ENCODE measurements at places on chromosomes 1 and 21.

- no peak for DNase-seq
These were observed 945 bp upstream of the WNT9A start for GRCh38 chr1:227948493-227949260.

DNA sequence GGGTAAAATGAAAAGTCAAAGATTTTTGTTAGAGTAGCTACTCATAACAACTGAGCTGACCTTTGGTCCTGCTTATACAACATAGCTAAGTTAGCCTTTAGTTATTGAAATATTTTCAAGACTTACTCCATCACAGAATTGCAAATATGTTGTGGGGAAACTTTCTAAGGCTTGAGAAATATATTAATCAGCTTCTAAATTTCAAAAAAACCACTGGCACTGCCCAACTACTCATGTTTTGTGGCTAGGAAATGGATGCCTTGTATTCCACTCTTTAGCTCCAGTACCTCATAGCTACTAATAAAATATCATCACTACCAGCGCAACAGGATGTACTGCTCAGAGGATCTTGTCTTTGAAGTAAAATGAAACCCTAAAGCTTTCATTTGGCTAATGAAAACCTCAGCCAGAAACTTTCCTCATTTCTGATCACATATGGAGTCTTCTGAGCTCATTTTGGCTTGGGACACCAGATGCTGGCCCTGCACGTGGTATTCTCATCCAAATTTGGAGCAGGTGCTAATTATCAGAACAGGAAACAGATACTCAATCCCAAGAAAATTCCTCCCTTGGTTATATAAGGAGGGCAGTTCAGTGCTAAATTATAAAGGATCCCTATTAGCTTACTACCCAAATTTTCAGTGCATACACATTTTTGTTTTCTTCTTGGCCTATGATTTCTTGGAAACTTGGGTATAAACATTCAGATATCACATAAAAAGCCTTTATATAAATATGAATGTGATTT is 690.7 kb downstream of the ADGRL2 start:
- no peak for DNase-seq

- no peak for DNase-seq
These were observed 2.2 kb upstream of the GBP6 start for GRCh38 chr1:89361681-89362080.

DNA sequence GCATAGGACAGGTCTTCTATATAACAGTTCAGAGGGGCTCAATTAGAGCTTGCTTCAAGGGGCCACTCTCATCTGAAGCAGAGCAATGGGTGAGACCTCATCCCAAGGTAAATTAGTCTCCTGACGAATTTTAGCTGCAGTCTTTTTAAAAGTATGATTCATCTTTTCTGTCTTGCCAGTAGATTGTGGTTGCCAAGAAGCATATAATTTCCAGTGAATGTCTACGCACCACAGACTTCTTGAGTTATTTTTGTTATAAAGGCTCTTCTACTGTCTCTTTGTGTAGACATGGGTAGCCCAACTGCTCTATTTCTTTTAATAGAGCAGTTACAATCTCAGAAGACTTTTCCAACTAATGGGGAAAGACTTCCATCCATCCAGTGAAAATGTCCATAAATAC is 108.9 kb upstream of the FMN2 start:
- no peak for DNase-seq

DNA sequence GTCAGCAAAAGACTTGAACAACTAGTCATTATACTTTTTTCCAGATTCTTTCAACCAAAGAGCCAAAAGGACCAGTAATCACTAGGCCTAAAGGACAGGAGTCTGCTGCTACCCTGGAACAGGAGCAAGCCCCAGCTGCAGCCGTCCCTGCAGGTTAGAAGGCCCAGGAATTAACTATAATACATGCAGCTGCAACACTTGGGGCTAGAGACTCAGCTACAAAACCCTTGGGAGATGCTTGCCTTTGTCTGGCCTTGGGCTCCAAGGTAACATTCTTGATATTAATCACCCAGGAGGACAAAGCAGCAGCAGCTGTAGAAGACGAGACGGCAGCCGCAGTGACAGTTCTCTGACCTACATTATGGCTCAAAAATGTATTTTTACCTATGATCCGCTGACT is 841.2 kb upstream of the ADGRL4 start:
- no peak for DNase-seq

DNA sequence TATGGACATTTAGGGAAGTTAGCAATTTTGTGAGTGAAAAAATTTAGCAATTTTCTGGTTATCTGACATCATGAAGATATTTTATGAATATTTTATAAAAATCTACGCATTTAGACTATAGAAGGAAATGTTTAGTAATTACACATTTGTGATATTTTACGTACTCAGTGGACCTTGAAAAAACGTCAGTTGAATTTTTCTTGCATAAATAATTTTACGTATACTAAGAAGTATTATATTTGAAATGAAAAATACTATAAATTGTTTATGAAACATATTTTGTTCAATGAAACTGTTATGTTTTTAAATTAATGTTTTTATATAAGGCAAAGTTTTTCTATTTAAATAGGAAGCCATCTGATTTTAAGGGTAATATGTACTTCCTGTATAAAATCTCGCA is 462.8 kb downstream of the NCAM2 start:
- no peak for DNase-seq

GRCh38 chr1:7344299-7344698 is 426.8 kb upstream of the VAMP3 start:
- no peak for DNase-seq

DNA sequence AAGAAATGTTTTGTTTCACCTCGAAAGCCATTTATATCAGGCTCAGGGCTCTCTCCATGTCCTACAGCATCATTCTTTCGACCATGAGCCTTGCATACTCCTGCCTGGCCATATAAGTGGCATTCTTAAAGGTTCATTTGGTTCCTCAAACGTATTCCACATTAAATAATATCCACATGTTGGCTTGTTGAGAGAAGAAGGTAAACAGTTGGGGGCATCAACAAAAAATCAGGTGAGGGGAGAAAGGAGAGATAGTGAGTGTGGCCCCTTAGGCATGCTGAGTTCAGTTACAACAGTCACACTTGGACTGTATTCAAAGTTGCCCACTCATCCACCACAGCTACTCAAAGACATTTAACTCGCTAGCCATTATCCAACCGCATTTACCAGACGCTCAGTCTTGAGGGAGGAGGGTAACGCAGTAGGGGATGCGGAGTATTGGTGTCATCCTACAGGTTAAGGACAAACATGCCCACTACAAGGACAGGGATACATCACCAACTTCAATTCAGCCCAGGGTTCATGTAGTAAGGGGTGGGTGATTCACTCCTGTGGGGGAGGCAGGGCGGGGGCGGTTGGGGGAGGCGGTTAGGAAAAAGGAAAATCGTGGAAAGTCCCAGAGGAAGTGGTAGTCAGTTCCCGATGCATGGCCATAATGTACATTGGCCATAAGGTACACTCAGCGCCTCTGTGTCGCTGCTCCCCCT is 1.4 kb downstream of the ZNF697 start:
- DNase-seq: no peak

DNA sequence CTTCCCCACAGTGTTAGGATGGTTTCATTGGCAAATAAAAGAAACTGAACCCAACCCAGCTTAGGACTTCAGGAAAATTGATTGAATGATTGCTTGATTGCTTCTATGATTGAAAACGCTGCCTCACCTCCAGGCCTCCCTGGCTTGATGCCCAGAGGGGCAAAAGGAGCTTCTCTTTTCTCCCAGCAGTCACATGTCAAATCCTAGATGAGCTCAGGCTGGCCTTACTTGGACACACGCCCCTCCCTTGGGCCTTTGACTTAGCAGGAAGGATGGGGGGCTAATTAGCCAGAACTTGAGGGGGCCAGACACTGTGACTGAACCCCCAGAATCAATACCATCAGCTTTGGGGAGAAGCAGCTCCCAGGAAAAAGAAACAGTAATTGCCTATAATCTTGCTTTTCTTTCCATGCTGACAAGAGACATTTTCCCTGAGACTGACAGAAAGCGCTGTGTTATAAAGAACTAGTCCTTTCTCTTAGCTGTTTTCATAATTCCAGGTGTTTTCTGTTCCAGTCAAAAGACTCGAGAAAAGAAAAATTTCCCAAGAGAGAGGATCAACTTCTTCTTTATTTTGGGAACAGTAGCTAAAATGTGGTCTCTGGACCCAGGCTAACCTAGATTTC is 50.8 kb upstream of the ATP5PO start:
- no peak for DNase-seq

GRCh38 chr1:58780836-58781452 is 2.9 kb downstream of the JUN start:
- no peak for DNase-seq

GRCh38 chr1:109151146-109151990 is 37.5 kb downstream of the ELAPOR1 start:
- DNase-seq: peak; percentile 81

DNA sequence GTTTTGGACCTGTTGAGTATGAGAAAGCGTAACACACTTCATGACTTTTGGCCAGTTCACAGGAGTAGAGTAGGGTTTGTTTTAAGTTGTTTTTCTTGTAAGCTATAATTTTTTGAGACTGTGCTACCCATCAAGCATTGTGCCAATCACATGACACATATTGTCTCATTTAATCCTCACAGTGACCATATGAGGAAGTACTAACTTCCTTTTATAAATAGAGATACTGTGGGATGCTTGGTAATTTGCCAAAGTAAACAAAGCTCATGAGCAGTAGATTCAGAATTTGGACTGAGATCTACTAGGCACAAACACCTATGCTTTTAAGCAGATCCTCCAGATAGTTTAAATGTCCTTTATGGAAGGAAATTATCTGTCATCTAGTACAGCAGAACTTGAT is 178.3 kb downstream of the CACNA1E start:
- no peak for DNase-seq

GRCh38 chr21:42651515-42652401 is 1.7 kb upstream of the PDE9A start:
- DNase-seq: no peak

- DNase-seq: no peak
These were observed 75.4 kb downstream of the RGS2 start for GRCh38 chr1:192884241-192884640.

- no peak for DNase-seq
These were observed 97.1 kb downstream of the AK5 start for GRCh38 chr1:77378723-77379535.

- DNase-seq: no peak
These were observed 13.3 kb downstream of the TRIM46 start for GRCh38 chr1:155186794-155187455.

DNA sequence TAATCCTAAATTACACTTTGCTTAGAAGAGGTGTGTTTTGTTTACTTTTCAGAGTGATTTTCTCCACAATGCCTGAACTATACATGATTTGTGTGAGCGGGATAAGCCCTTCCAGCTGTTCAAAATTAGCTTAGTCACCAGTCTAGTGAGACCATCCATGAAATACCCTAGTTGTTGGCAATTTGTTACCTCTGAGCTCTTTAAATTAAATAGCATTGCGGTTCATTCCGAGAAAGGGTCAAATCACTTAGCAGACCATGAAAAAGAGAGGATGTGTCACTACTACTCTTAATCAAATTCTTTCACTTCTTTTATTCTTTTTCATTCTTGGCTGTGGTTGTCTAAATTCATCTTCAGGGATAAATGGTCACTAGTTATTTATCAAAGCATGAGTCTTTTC is 11.9 kb upstream of the VAV3 start:
- DNase-seq: no peak

GRCh38 chr1:16205891-16206546 is 6.4 kb downstream of the ARHGEF19 start:
- no peak for DNase-seq

- DNase-seq: peak; percentile 81
These were observed 37.3 kb upstream of the HMGN1 start for GRCh38 chr21:39386194-39386593.

Measured in SHP77 (cell line).